ENCODE measurements at places on chromosomes 1 and 21. TPM values are rescaled to one million over a fixed set of nuclear protein-coding genes. Genes with fewer than 3 reads are reported as not detected.

- DNase-seq: no peak
Observed at GRCh38 chr1:110380672-110381283, 10.0 kb downstream of the SLC16A4 start.

DNA sequence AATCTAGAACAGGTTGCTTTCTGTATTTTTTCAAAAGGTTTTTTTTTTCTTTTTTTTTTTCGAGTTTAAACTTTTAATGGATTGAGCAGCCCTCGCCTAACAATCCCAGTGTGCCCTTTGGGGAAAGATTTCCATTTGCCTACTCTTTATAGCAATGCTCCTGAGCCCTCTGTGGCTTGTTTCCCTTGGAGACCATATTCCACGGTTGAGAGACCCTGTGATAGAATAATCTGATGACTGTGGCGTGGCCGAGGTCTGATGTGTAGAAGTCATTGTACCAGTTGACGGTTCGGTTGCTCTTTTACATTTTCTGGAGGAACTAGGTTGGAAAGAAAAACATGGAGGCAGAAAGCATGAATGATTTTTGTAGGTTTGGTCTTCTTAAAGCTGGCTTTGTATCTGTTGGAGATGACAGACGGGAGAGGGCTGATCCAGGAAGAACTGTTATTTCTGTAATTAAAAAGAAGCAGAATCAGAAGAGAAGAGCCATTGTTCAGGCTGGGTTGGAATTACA is 305.7 kb upstream of the NRIP1 start:
- DNase-seq: no peak

DNA sequence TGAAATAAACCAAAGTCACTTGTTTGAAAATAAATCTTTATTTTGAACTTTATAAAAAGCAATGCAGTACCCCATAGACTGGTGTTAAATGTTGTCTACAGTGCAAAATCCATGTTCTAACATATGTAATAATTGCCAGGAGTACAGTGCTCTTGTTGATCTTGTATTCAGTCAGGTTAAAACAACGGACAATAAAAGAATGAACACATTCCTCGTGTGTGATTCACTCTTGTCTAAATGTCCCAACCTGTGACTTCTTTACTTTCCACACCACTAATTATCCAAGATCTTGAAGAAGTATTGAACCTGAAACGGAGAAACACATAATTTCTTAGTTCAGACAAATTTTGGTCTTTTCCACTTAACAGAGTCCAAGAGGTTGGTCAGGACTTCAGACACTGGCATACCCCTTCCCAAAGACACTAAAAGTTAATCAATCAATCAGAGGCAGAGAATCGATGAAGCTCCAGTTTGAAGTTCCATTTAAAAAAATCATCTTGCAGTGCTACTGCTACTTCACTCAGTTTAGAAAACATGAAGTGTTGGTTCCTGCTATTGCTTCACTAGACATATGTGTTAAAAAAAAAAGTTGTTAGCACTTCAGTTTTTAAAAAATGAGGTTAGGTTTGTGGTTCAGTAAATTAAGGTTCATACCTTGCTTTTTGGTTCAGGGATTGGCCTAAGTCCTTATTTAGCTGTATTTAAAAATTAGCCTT is 26.2 kb downstream of the ATP1B1 start:
- no peak for DNase-seq

GRCh38 chr1:234987415-234988154 is 141.1 kb downstream of the TOMM20 start:
- DNase-seq: no peak

Gene SNRPE
- total RNA-seq: 53.7 TPM

Gene CFHR4
- total RNA-seq: not detected

GRCh38 chr21:10273196-10273595 is 248.2 kb upstream of the TPTE start:
- DNase-seq: no peak

Gene FCRLB
- 0.95 TPM for total RNA-seq

DNA sequence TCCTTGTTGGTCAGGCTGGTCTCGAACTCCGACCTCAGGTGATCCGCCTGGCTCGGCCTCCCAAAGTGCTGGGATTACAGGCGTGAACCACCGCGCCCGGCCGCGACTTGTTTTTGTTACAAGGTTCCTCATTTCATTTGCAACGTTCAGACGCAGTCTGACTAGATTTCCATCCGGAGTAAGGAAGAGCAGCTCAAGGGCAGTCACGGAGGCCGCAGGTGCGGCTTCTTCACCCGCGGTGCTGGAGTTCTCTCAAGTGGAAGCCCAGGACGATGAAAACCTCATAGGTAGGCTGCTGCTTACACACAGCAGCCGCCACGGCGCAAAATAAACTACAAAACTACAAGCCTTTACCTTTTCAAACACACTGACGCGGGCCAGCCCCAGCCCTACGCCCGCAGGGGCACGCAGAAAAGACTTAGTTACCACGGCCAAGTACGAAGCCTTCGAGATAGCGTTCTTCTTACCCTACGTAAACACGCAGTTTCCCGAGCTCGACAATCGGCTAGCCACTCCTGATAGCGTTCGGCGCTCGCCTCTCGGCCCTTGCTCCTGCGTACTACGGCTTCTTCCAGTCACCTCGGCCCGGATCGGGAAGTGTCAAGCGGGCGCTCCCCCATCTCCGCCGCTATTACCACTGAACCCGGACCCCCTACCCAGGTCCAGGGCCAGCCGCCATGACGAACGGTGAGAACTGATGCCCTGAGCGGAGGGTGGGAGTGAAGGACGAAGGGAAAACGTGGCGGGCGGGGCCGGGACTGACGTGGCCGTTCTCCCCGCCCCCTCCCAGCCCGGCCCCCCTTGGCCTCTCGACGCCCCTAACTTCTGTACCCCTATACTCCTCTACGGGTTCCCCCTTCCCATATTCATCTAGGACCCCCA is at the start of gene TMEM167B:
Gene TMEM167B (plus strand): TSS at position 569 of the 882 bp plus-strand sequence. CDS start 109 bp downstream, at position 678.
- DNase-seq: peak; percentile 60

DNA sequence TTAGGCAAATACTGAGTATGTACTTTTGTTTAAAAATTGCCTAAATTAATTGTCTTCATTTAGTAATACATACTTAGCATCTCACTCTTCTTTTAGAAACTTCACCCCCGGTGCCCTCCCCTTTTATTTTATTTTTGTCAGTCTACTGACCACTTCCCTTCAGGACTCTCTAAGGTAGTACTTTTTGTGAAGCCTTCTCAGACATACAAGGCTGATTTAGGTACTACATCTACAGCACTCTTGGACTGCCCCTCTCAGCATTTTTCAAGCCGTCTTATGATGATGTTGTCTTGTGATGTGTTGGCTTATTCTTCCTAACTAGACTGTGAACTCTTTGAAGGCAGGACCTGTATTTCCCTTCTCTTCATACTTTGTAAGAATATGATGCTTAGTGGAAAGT is 24.7 kb downstream of the RPS6KC1 start:
- no peak for DNase-seq

DNA sequence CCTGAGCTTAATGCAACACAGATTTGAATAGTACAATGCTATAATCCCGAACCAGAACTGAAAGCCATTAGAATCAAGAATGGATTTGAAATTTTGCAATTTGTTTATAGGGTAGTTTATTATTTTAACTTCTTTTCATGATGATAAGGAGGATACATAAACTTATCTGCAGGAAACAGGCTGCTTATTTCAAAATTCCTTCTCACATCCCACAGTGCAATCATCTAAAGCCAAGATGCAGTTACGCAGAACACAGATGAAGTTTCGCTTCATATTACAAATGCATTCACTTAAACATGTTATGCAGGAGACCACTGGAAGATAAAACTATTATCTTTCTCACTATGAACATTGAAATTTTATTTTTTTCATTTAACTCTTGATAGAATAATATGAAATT is 1019.6 kb downstream of the PLA2G4A start:
- no peak for DNase-seq

Gene TCHHL1
- not detected for total RNA-seq

Gene LIPI
- total RNA-seq: not detected

Gene GPR157
- total RNA-seq: 1.6 TPM

- no peak for DNase-seq
Observed at GRCh38 chr1:82867781-82868180, 1067.0 kb downstream of the ADGRL2 start.

Gene HYI
- total RNA-seq: 58.8 TPM

DNA sequence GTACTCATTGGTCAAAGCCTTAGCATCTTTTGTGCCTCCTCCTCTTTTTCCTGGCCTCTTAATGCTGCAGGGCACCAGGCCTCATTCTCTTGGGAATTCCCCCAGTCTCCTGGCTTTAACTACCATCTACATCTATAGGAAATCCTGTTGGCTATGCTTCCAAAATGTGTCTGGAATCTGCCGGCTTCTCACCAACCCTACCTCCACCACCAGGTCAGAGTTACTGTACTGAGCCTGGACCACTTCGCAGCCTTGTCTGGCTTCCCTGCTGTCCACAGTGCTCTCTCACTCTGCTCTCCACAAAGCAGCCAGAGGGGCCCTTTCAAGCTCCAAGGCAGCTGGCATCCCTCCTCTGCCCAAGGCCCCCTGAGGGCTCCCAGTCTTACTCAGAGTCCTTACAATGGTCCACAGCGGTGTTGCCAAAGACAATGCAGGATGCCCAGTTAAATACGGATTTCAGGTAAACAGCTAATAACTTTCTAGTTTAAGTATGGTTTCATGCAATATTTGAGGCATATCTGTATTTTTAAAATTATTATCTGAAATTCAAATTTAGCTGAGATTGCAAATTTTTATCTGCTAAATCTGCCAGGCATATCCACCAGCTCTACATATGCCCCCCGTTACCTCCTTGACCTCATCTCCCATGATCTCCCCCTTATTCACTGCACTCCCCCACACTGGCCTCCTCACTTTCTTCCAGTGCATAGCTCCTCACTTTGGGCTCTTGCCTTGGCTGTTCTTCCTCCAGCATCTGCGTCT is 34.5 kb upstream of the FAM163A start:
- DNase-seq: no peak

DNA sequence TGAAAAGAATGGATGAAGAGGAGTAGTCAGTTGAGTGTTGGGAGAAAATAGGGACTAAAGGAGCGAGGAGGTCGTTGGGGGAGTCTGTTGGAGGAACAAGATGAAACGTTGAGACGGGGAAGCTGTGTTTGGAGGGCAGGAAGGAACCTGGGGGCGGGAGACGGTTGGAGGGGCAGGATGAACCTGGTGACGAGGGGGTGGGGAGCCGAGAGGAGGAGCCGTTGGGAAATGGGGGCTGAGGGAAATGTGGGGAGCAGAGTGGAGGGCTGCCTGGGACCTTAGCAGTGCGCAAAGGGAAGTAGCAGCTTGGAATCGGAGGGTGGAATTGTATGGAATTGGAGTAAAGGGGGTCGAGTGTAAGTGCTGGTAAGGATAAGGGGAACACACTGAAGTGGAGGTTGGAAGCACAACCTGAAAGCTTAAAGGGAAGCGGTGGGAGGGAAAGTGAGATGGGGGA is 630 bp downstream of the MTF2 start:
- DNase-seq: no peak

GRCh38 chr1:154198756-154199562 is 7.1 kb upstream of the TPM3 start:
- DNase-seq: no peak

Gene HUNK
- 0.12 TPM for total RNA-seq

DNA sequence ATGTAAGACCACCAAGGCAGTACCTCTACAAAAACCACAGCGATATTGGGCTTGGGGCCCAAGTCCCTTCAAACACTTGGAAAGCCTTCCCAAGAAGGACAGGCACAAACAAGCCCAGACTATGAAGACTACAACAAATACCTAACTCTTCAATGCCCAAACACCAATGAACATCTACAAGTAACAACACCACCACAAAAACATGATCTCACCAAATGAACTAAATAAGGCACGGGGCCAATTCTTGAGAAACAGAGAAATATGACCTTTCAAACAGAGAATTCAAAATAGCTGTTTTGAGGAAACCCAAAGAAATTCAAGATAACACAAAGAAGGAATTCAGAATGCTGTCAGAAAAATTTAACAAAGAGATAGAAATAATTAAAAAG is 86.8 kb downstream of the COL24A1 start:
- no peak for DNase-seq

GRCh38 chr1:61436016-61436415 is 288.9 kb downstream of the TM2D1 start:
- DNase-seq: no peak

Data from omental fat pad (tissue), 4 donors.